ENCODE measurements at places on chromosomes 11 and 22.

DNA sequence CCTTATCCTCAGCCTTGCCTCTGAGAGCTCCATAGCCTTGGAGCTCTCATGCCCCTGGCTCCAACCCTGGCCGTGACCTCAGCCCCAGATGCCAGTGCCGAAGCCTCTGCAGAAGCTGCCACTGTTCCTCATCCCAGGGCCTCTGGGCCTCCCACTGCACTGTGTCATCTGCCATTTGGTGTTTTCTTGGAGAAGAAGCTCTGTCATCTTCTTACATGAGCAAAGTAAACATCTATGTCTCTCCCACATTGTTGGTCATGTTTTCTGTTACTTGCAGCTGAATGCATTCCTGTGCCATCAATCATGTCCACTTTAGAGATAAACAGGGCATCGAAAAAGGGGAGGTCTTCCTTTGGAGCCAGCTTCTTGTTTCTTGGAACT, 45.0 kb upstream of the FTH1 start:
- peak; percentile 65 for DNase-seq

GRCh38 chr11:44005956-44006355, 41.8 kb upstream of the ACCSL start:
- DNase-seq: no peak

DNA sequence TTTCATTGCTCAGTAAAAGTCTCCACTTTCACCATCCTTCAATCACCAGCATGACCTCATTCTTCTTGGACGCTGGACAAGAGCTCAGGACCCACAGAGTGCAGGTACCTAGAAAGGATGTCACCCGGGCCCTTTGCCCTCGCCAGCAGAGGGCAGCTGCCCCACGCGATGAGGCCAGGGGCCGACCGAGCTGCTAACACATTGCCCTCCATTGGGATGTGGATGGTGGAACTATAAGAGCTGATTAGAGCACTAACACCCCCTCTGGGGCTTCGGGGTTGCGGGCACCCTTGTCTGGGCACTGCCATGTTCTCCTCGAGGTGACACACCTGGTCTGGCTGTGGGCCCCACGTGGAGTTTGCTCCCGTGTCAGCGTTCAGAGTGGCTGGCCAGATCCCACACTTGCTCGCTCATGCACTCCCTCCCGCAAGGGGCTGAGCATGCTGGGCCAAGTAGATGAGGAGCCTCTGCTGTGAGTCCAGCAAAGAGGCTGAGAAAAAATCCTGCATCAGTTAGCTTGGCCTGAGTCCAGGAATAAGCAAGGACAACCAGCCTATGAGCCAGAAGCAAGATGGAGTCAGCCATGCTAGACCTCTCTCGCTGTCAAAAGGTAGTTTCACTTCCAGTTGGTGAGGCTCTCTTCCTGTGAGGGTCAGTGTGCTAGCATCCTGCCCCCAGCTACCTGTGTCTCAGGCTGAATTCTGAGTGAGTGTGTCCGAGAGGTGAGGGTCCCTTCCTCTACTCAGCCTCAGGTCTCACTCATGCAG, 9.8 kb downstream of the KRTAP5-6 start:
- DNase-seq: peak; percentile 17

DNA sequence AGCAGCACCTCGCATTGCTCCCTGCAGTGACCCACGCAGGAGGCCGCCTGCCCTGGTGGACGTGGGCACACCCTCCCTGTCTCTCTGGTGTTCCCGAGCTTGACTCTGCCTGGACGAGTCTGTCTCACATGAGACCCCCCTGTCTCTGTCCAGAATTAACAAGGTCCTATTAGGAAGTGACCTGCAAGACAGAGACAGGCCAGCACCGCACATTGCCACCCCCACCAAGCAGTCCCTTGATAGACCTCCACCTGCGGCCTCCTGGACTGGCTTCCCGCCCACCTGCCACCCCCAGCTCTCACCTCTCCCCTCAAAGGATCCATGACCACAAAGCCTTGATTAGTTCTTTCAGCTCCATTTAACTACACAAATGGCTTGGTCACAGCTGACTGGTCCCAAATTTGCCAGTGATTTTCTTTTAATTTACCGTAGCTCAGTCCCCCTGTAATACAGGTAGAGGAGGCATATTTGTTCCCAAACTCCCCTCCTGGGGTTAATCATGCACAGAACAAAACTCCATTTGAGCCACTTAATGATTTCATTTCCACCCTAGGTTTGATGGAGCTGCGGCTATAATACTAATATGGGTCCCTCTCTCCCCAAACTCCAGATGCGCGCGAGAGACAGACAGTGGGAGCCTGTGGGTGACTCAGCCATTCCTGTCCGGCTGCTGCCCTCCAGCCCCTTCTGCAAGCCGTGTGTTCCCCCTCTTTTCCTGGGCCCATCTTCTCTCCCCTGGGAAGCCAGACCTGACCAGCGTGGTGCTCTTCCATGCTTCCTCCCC, 11.2 kb downstream of the SPATA19 start:
- no peak for DNase-seq

DNA sequence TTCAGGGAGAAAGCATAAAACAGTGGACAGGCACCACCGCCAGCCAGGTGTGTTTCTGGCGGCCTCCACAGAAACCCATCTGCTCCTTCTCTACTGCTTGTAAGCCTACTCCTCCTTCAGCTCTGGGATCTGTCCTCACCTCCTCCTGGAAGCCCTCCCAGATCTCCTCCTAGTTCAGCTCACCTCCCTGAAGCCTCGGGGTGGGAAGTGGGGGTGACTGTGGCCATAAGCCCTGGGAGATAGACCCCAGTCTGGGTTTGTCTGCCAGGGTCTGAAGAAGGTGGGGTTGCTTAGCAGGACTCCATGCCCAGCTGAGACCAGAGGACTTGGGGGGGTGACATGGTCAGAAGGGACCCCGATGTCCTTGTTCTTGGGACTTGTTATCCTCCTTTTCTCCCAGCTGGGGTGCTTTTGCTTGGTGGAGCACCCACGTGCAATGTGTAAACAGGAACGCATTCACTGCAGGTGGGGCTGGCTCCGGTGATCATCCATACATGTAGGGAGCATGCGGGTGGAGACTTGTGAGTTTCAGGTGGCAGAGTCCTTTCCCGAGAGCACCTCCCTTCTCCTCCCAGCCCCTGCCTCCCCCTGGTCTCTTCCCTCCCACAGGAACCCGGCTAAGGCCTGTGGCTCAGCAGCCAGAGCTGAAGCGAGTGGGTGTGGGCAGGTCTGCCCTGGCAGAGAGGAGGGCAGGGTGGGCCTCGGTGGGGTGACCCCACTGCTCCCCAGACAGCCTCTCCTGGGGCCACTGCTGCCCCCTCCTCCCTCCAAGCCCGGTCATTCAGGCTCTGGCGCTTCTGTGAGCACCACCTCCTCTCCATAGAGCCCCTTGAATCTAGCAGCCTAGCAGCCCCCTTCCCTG, 25.9 kb downstream of the MRGPRG start:
- no peak for DNase-seq

GRCh38 chr22:43819931-43820640, 8.0 kb upstream of the EFCAB6 start:
- no peak for DNase-seq

All from GM23248 (cell line).